Esophagus squamous epithelium (tissue), 5 donors: ENCODE measurements at places on chromosomes 4 and X.

- DNase-seq: no peak
Measured at GRCh38 chr4:52870225-52870624, 8.1 kb downstream of the RASL11B start.

- no peak for DNase-seq
Measured at GRCh38 chr4:94623126-94623911, 134.4 kb upstream of the BMPR1B start.

DNA sequence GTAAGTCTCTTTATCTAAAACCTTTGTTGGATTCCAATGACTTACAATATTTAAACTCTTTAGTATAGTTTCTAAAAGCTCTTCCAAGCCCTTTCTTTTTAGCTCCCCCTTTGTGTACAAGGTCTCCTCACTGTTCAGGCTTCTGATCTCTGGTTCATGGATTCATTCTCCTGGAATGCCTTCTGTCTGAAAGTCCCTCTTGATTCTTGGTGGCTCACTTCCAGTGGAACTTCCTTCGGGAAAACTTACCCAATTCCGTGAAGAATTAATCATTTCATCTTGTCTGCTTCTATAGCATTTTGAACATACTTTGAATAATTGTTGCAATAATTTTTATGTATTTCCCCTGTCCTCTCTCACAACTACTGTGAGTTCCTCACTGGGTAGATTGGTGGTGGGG, 3.6 kb downstream of the ARHGAP24 start:
- DNase-seq: no peak

DNA sequence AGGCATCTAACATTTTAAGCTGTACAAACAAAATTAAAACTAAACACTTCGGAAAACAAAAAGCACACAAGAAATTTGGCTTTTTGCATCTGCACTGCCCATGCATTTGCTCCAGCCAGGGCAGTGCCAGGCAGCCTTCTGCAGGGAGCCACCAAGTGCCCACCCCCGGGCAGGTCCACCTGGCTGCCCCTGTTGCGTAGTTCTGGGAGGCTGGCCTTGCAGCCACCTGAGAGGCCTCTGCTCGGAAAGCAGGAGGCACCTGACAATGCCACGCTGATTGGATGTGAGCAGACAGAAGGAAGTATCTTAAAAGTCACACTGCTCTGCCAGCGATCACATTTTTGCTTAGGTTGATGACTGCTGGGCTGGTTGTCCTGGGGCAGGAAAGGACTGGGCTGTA, 3.5 kb downstream of the TMEM271 start:
- DNase-seq: no peak

DNA sequence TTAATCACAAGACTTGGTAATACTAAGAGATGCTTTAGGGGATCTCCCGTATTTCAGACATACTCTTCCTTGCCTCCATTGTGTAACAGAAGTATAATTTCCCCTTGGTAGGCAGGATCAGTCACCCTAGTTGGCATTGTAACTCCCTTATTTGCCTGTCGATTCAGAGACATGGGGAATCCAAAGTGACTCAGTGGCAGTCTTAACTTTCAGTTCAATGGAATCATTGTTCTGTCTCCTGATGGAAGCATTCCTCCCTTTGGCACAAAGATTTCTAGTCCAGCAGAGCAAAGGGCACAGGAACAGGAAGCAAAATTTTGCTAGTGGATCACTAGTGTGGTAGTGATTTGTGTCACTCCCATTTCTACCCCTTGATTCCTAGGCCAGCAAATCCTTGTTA, 80.4 kb downstream of the DCUN1D4 start:
- no peak for DNase-seq

- no peak for DNase-seq
Measured at GRCh38 chr4:99352602-99353537, at the start of gene ADH1C. ADH1C (minus strand) TSS chr4:99352746; CDS start chr4:99352675, 71 bp downstream.

DNA sequence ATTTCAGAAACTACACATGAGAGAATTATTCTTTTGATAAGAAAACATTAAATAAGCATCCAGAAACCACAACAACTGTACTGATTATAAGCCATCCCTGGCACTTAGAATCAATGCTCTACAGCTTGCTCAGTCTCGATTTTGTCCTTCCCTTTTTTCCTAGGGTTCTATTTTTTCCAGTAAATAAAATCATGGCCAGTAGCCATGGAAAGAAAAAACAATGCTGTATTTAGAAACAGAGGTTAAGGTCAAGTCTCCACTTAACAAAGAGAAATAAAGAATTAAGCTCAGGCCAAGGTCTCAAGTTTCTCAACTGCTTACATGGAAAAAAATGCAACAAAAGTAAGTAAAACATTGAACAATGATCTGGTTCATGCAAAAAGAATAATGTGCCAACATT, 38.7 kb upstream of the GRID2 start:
- DNase-seq: no peak
